Occipital lobe (tissue), 3 donors: ENCODE measurements at places on chromosomes 13 and 19.

- DNase-seq, result no peak
These were observed 18.3 kb downstream of the FBXO27 start for GRCh38 chr19:39014037-39014436.

- no peak for DNase-seq
These were observed 62.5 kb downstream of the RFX2 start for GRCh38 chr19:6047741-6048251.

- peak; percentile 48 for DNase-seq
These were observed 18.5 kb downstream of the LYPD3 start for GRCh38 chr19:43446746-43447489.

DNA sequence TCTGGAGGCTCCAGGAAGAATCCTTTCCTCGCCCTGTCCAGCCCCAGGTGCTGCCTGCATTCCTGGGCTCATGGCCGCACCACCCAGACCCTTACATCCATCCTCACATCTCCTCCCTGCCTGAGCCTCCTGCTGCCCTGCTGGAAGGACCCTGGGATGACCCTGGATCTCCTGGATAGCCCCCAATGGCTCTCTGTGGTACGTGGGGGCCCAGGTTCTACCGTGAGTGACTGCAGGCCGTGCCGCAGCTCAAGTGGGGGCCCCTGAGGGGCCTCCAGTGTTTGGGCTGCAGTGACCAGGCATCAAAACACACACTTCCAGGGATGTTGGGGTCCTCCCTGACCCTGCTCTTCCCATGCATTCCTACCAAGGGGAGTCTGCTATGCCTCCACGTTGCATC lies 8.3 kb upstream of the MCF2L start:
- DNase-seq, result no peak

GRCh38 chr13:28356561-28357021 lies 138.3 kb downstream of the FLT1 start:
- no peak for DNase-seq

DNA sequence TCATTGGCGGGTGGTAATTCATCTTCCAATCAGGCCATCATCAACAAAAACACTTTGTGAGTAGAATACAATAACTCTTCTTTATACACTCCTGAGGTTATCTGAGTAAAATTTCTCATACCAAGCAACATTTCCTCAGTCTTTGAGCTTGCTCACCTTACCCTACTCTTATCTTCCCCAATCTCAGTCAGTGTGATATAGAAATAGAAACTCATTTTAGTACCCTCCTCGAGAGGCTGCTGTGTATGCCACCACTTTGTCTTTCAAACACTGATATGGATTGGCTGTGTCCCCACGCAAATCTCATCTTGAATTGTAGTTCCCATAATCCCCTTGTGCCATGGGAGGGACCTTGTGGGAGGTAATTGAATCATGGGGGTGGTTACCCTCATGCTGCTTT lies 209.7 kb downstream of the RBM26 start:
- no peak for DNase-seq

DNA sequence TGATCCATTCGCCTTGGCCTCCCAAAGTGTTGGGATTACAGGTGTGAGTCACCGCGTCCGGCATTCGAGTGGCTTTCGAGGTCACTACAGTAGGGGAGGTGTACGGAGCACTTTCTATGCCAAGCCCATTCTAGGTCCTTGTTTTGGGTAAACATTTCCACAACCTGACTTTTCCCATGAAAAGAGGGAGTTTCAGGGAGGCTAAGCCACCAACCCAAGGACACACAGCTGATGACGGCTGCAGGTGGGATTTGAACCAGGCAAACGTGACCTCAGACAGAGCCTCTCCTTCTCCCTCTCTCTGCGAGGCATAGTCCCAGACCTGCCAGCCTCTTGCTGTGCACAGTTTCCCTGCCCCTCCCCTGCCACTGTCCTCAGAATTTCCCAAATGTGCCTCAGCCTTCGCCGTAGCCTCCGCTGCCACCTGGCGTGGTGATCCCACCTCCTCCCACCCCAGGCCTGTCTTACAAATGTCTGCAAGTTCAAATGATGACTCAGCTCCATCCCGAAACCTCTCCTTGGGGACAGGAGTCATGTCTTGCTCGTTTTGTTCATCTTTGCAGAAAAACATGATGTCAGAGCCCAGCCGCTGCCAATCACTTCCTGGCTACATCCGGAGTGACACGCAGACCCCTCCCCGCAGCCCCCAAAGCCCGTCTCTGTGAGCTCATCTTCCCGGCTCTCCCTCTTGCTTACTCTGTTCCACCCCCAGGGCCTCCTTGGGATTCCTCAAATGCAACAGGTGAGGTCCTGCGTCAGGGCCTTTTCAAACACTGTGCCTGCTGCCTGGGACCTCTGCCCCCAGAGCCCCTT lies 6.6 kb upstream of the GADD45B start:
- no peak for DNase-seq

DNA sequence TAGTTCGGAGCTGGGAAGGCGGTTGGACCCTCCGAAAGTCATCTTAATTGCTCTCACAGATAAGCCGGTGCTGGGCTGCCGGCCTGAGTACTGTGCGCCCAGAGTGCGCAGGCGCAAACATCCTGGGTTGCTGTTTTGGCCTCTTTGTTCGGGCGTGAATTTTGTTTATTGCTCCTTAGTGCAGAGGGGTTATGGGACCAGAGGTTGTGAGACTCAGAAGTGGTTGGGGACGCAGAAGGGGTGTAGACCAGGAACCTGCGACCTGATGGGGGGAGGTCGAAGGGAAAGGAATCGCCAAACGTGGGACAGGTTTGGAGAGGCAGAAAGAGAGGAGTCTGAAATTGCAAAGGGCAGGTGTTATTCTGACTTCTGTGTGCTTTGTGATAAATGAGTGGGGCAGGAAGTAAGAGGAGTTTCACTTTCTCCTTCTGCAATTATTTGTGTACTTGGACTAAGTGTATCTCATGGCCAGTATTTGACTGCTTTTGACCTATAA lies 607 bp upstream of the ZNF566 start:
- no peak for DNase-seq

DNA sequence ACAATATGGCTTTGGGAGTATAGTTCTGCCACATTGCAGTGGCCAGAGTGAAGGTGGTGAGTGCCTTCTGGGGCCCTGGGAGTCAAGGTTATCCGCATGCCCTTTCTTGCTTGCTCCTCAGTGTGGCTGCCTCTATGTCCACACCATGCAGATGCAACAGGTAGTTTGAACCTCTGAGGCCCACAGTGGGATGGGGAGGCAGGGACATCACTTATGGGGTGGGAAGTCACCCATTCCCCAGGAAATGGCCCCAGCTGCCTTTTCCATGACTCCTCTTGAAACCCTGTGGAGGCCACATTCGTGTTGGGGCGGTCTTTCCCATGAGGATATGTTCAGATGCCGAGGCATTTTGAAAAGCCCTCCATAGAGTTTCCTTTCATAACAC lies 20.0 kb upstream of the ALOX5AP start:
- DNase-seq, result no peak
